ENCODE measurements at places on chromosomes 16 and 17.

- no peak for DNase-seq
Measured at GRCh38 chr16:50006964-50007363, 18.1 kb upstream of the CNEP1R1 start.

DNA sequence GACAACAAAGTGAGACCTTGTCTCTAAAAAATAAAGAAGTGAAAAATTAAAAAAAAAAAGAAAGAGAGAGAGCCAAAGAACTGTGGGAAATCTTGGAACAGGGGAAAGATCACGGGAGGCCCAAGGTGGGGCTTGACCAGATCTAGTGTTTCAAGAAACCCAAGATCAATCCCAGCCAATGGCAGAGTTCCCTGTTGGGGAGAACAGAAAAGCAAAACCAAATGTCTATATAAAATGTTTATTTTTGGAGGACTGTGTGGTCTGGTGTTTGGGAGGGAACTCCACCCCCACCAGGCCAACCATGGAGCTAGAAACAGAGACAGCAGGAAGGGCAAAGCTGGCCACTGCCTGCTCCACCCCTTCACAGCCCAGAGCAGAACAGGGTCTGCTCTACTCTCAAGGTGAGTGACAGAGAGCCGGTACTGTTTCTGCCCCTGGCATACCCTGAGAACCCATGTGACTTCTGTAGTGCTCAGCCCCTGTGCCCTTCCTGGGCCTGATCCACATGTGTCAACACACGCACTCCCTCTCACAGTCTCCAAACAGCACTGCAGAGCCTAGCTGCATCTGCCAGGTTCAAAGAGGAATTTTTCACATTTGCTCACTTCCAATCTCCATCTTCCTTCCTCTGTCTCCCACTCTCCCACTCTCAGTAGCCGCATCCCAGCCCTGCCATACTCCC lies 3.7 kb downstream of the TMEM101 start:
- no peak for DNase-seq

GRCh38 chr16:2726923-2727322 lies 6.9 kb upstream of the PRSS27 start:
- DNase-seq: no peak

- DNase-seq: no peak
Measured at GRCh38 chr16:65579050-65579449, 457.2 kb upstream of the CDH11 start.

GRCh38 chr16:19517424-19518089 lies 4.3 kb downstream of the GDE1 start:
- no peak for DNase-seq

DNA sequence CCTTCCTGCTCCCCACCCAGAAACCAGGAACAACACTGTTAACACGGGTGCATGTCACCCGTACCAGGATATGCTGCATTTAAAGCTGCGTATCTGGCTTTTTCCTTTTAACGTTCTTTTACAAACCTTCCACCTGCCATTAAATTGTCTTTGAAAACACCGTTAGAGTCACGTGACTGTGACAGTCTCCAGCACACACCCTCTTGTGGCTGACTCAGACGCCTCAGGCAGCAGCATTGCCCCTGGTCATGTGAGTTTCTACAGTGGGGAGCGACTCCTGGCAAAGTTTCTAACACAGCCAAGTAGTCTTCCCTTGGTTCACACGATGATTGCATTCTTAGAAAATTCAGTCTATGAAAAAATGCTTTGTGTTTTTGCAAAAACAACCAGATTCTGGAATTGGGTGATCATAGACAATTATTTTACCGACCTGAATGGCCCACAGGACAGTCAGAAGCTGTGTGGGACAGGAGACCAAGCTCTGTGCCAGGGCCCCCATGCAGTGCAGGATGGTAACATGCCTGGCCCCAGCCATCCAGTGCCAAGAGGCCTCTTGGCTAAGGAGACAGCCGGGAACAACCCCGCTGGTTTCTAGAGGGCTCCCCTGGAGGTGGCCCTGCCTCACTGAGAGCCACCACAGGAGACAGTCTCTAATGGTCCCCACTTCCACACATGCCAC lies 199.1 kb downstream of the KATNIP start:
- peak; percentile 3 for DNase-seq

- no peak for DNase-seq
Measured at GRCh38 chr17:83078378-83079351, 744 bp upstream of the METRNL start.

GRCh38 chr16:59039066-59039720 lies 305.1 kb upstream of the GOT2 start:
- DNase-seq: no peak

DNA sequence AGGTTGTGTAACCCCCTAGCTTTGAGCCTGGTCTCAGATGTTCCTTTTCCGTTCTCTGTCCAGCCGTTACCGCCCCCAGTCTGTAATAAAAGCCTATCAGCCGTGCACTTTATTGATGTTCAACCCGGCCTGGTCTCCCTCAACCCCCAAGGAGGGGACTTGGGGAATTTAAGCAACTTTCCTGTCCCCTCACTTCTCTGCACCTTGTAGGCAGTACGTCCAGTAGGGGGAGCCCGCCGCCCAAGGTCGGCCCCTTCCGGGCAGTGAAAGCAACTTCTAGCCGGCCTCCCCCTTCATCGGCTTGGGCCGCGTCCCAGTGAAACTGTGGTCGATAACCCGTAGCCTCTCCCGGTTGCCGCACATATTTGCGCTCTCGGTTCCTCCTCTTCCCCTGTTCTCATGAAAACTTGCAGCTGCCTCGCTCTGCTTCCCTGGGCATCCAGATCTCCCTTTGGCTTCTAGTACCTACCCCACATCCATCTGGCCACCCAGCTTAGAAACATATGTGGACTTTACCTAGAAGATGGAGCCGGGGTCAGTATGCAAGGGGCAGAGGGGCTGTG lies 7.9 kb downstream of the PNPO start:
- peak; percentile 73 for DNase-seq

- peak; percentile 60 for DNase-seq
Measured at GRCh38 chr16:82011199-82011641, at the start of gene SDR42E1. Gene SDR42E1 (minus strand): TSS chr16:82011470. CDS start chr16:82000858, 10,612 bp downstream.

- no peak for DNase-seq
Measured at GRCh38 chr16:61435346-61435745, 600.9 kb downstream of the CDH8 start.
